Effector memory CD4-positive, alpha-beta T cell (primary cell): ENCODE measurements at places on chromosomes 4 and X.
A peak's percentile ranks its signal among the peaks of the same experiment; 100 is the strongest.

- peak overlapping the region; percentile 41 for H3K4me3 ChIP-seq
- no peaks in the 10 kb centered on the region for H3K4me1 ChIP-seq
- H3K27me3 ChIP-seq = no peaks in the 10 kb centered on the region
- DNase-seq = no peak
These were observed 736 bp downstream of the BDH2 start for GRCh38 chr4:103098756-103099440.

GRCh38 chrX:85815203-85815751 is 232.1 kb downstream of the CHM start:
- H3K27me3 ChIP-seq = no peaks in the 10 kb centered on the region
- DNase-seq = no peak
- H3K27ac ChIP-seq = no peak overlapping the region
- no peaks in the 10 kb centered on the region for H3K4me1 ChIP-seq

- H3K4me1 ChIP-seq = no peaks in the 10 kb centered on the region
- no peaks in the 10 kb centered on the region for H3K27me3 ChIP-seq
- no peak overlapping the region for H3K27ac ChIP-seq
- H3K4me3 ChIP-seq = no peak overlapping the region
- no peak for DNase-seq
- no peaks in the 10 kb centered on the region for H3K36me3 ChIP-seq
These were observed 36.2 kb upstream of the PRDX4 start for GRCh38 chrX:23631136-23631535.

DNA sequence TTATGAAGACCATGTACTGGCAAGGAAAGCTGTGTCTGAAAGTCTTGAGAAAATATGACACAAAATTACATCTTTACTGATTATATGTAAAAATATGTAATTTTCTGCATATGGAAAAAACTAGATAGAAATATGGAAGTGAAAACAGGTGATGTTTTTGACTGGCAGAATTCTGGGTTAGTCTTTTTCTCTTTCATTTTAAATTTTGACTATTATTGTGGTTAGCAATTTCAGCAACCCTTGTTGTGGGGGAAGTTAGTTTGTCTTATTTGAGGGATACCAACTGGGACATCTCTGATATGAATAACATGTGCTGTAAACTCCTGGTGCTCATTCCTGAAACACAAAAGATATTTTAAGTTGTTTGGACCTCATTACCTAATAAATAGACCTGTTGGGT is 49.9 kb upstream of the CPEB2 start:
- no peaks in the 10 kb centered on the region for H3K36me3 ChIP-seq
- no peaks in the 10 kb centered on the region for H3K4me1 ChIP-seq
- no peaks in the 10 kb centered on the region for H3K27me3 ChIP-seq
- H3K27ac ChIP-seq = no peak overlapping the region
- no peak overlapping the region for H3K4me3 ChIP-seq
- no peak for DNase-seq

GRCh38 chrX:156003486-156004185 is 6.1 kb downstream of the IL9R start:
- H3K27me3 ChIP-seq = no peaks in the 10 kb centered on the region
- H3K4me3 ChIP-seq = no peak overlapping the region
- H3K36me3 ChIP-seq = no peaks in the 10 kb centered on the region
- no peak overlapping the region for H3K27ac ChIP-seq
- no peaks in the 10 kb centered on the region for H3K4me1 ChIP-seq
- no peak for DNase-seq

DNA sequence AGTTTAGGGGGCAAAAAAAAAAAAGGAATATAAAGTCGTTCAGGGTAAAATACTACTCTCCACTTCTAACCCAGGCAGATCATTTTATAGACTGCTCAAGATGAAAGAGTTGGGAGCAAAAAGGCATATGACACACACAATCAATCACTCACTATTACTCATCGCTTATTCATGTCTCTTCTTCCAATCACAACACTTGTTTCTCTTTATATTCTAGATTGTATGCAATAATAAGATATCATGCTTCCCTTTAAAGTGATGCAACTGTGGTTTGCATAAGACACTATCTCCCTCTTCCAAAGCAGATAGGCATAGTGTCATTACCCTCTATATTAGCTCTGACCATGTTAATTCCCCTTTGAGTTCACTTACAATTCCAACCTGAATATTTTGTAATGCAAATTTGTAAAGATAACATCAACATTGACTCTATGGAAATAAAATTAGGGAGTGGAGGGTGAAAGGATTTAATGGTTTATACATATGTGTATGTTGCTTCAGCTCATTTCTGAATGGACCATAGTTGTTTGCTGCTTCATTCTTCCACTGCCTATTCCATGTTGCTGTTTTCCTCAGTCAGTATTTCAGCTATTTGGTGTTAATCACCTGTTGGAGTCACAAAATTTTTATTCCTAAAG is 154.9 kb upstream of the EPHA5 start:
- H3K36me3 ChIP-seq = no peaks in the 10 kb centered on the region
- H3K4me1 ChIP-seq = no peaks in the 10 kb centered on the region
- no peak overlapping the region for H3K27ac ChIP-seq
- no peak for DNase-seq
- H3K27me3 ChIP-seq = no peaks in the 10 kb centered on the region
- no peak overlapping the region for H3K4me3 ChIP-seq

- H3K4me1 ChIP-seq = no peaks in the 10 kb centered on the region
- no peaks in the 10 kb centered on the region for H3K36me3 ChIP-seq
- no peak overlapping the region for H3K4me3 ChIP-seq
- H3K27ac ChIP-seq = no peak overlapping the region
- no peak for DNase-seq
These were observed 34.6 kb downstream of the ATXN3L start for GRCh38 chrX:13285229-13285628.

GRCh38 chrX:101430457-101431078 is 22.5 kb downstream of the HNRNPH2 start:
- DNase-seq = no peak
- H3K36me3 ChIP-seq = no peaks in the 10 kb centered on the region
- no peak overlapping the region for H3K27ac ChIP-seq
- no peak overlapping the region for H3K4me3 ChIP-seq

GRCh38 chr4:70901607-70901983 is 574 bp upstream of the MOB1B start:
- peak overlapping the region; percentile 66 for H3K27ac ChIP-seq
- peak overlapping the region; percentile 88 for H3K4me3 ChIP-seq
- H3K4me1 ChIP-seq = peaks cover 7% of the 10 kb centered on the region
- H3K36me3 ChIP-seq = no peaks in the 10 kb centered on the region
- no peak for DNase-seq

DNA sequence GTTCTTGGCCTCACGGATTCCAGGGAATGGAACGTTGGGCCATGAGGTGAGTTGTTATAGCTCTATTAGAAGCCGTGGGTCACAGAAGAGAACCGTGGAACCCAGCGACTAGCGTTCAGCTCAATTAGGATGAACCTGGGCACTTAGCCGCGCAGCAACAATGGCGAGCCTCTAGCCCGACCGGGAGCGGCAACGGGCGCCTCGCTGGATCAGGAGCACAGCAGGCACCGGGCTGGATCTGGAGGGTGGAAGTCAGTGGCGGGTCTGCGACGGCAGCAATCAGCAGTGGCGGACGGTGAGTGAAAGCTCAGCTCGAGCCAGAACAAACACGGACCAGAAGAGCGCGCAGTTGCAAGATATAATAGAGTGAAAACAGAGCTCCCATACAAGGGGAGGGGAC is 34.2 kb downstream of the AGA start:
- no peak overlapping the region for H3K27ac ChIP-seq
- no peaks in the 10 kb centered on the region for H3K36me3 ChIP-seq
- H3K27me3 ChIP-seq = no peaks in the 10 kb centered on the region
- no peak for DNase-seq
- H3K4me3 ChIP-seq = no peak overlapping the region

DNA sequence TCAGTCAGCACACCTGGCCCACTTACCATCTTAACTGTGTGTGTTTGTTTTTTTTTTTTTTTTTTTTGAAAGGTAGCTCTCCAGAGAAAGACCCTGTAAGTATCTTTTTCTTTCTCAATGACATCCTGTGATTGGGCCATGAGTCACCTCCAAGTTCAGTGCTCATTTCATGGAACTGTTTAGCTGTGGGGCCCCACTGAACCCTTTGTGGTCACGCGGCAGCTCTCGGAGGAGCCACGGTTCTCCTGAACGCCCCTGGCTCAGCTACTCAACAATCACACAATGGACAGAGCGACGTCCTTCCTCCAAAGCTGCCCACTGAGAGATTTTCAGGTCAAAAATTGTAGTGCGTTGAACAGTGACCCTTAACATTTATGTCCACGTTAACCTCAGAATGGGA is 14.2 kb upstream of the IL3RA start:
- DNase-seq = no peak
- no peaks in the 10 kb centered on the region for H3K36me3 ChIP-seq
- H3K27ac ChIP-seq = no peak overlapping the region
- H3K4me1 ChIP-seq = peaks cover 3% of the 10 kb centered on the region

- H3K27me3 ChIP-seq = no peaks in the 10 kb centered on the region
- no peak overlapping the region for H3K27ac ChIP-seq
- DNase-seq = peak; percentile 57
- H3K4me3 ChIP-seq = no peak overlapping the region
- H3K36me3 ChIP-seq = no peaks in the 10 kb centered on the region
These were observed 4.5 kb downstream of the NBDY start for GRCh38 chrX:56733459-56734046.

DNA sequence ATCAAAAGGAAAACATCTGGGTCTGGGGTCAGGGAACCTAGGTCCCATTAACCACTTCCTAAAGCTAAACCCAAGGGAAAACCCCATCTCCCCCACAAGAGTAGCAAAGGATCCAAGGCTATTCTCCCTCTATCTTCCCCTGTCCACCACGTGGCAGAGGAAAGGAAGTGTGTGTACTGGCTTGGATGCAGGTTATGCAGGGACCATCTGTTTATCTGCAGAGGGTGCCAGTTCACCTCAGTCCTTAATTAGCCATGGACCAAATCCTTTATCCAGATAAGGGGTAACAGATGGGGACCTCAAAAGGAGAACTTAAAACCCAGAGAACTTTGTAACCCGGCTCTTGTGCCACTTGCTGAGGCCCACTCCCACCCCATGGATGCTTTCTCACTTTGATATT is 135.3 kb downstream of the ZNF518B start:
- H3K27ac ChIP-seq = no peak overlapping the region
- DNase-seq = no peak
- no peaks in the 10 kb centered on the region for H3K27me3 ChIP-seq
- H3K36me3 ChIP-seq = no peaks in the 10 kb centered on the region
- H3K4me3 ChIP-seq = no peak overlapping the region
- H3K4me1 ChIP-seq = no peaks in the 10 kb centered on the region

GRCh38 chrX:65993332-65993731 is 46.5 kb downstream of the VSIG4 start:
- no peaks in the 10 kb centered on the region for H3K4me1 ChIP-seq
- no peak for DNase-seq
- no peak overlapping the region for H3K4me3 ChIP-seq
- no peaks in the 10 kb centered on the region for H3K36me3 ChIP-seq

DNA sequence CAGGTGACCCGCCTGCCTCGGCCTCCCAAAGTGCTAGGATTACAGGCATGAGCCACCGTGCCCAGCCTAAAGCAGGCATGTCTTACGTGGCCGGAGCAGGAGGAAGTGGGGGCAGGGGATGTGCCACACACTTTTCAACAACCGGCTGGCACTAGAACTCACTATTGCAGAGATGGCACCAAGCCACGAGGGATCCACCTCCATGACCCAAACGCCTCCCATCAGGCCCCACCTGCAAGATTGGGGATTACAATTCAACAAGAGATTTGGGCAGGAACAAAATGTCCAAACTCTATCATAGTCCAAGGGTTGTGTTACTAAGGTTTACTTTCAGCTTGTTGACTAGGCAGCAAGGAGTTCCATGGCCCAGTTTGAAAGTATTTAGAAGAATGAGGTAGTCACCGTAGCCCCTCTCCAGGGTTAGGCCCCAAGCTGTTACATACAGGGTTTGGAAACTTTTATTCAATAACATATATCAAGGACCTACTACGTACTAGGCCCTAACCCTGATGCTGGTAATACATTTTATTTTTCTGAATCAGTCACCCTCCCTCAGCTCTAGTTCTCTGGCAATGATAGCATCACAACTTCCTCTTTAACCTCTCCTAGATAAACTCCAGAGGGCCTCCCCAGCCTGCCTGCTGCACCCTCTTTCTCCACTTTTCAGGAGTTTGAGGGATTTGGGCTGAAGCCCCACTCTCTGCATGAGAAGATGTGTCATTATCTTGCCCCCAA is 18.0 kb upstream of the TBC1D14 start:
- no peak overlapping the region for H3K27ac ChIP-seq
- no peaks in the 10 kb centered on the region for H3K36me3 ChIP-seq
- H3K27me3 ChIP-seq = no peaks in the 10 kb centered on the region
- DNase-seq = no peak
- peak overlapping the region; percentile 39 for H3K4me3 ChIP-seq

DNA sequence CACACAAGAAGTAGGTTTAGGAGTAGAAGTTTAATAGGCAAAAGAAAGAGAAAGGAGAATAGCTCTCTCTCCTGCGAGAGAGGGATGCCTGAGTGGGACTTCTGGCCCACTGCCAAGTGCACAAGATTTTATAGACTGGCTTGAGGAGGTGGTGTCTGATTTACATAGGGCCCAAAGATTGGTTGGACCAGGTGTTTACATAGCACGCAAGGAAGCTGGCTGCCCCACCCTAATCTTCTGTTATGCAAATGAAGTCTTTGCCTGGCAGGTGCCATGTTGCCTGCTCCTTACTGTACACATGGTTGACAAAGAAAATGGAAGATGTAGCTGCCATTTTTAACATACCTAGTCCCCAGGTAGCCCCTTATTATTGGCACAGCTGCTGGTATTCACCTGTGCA is 170.8 kb upstream of the GATB start:
- H3K27me3 ChIP-seq = no peaks in the 10 kb centered on the region
- H3K4me3 ChIP-seq = no peak overlapping the region
- no peak overlapping the region for H3K27ac ChIP-seq
- no peak for DNase-seq
- no peaks in the 10 kb centered on the region for H3K4me1 ChIP-seq

DNA sequence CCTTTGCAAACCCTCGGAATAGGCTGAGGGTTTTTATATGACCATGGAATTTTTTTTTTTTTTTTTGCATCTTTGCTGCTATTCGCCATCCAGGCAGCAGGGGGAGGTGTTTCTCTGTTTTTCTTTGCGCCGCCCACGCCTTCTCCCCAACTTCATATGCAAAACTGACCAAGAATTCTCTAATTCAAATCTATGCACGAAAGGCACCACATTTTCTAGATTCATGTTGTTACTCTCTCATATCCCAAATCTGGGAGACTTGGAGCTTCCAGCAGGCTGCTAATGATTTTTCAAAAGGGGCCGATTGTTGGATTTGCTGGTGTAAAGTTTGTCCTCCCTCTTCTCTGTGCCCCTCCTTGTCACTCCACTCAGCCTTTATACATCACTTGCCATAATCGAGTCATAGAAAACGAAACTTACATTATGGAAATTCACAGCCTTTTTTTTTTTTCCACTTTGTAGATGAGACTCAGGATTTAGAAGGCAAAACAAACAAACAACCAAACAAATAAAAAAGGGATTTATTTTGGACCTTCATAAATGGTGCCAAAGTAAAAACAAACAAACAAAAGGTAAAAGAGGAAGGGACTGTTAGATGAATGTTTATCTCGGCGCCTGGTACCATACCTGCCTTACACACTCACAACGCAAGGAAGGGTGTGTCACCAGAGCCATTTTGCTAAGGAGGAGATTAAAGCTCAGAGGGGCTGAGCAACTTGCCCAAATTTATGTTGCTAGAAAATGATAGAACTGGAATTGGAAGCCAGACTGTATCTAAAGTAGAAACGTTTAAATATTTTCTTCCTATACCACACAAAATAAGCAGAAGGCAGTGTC is 29.3 kb upstream of the BOD1L1 start:
- DNase-seq = peak; percentile 28
- H3K4me3 ChIP-seq = peak overlapping the region; percentile 20
- no peaks in the 10 kb centered on the region for H3K27me3 ChIP-seq
- H3K4me1 ChIP-seq = no peaks in the 10 kb centered on the region
- H3K27ac ChIP-seq = no peak overlapping the region
